T-helper 9 cell (primary cell): ENCODE measurements at places on chromosomes 2 and 18.

- DNase-seq = no peak
These were observed 68.6 kb downstream of the CAMKMT start for GRCh38 chr2:44430342-44430741.

- DNase-seq = no peak
These were observed 156.1 kb upstream of the NFATC1 start for GRCh38 chr18:79239631-79240030.

- no peak for DNase-seq
These were observed 40.6 kb downstream of the SPC25 start for GRCh38 chr2:168849610-168850009.

DNA sequence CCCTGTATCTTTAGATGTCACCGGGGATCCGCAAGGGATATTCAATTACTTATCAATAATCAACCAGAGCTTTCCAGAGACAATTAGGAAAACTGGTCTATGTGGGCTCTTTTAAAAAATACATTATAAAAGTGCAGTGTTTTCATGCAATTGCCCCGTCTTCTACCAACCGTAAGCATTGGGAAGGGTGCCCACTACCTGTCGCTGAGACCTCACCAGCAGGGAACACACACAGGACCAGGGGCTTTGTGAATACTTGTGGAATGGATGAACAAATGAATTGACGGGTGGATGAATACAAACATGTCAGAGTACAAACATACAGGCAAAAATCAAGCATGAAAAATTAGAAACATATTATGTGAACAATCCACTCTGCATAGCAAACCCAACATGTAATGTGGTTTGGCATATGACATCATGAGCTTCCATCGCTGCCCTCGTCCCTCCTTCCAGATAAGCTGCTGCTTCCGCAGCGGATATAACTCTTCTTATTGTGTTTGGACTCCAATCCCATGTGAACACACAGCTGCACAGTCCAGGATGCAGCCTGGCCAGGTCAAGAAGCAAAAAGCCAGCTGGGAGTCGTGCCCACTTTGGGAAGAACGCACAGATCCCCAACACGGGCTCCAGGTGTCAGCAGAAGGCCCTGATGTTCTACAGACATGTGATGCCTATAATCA, 5.3 kb downstream of the FHL2 start:
- DNase-seq = no peak

DNA sequence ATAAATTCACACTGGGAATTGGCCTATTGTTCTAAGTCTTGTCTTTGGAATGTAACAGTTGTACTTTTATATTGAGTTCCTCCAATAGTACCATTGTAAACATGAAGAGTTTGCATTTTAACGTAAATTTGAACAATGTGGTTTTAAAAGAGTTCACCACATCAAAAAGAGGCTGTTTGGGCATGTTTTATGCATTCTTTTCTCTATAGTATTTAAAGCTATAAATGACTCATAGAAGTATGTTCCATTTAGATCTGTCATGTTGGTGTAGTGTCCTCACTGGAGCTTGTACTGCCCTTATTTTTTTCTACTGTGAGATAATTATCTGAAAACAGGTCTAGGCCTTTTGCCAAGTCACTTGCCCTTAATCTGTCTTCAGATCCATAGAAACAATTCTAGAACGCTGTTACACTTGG, 141.9 kb downstream of the RHBDD1 start:
- DNase-seq = no peak

DNA sequence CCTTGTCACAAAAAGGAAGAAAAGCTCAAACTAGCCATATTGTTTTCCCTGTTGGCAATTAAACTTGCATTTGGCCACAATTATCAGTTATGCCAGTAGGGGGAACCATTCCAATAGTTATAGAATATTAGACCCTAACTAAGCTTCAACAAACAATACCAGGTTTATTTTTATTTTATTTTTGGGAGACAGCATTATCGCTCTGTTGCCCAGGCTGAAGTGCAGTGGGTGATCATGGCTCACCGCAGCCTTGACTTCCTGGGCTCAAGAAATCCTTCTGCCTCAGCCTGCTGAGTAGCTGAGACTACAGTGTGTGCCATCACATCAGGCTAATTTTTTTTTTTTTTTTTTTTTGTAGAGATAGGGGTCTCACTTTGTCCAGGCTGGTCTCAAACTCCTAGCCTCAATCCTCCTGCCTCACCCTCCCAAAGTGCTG, 102.1 kb downstream of the ATAD2B start:
- no peak for DNase-seq
